Fibroblast of mammary gland (primary cell): ENCODE measurements at places on chromosomes 7 and 10.

GRCh38 chr10:24153537-24153936 lies 55.4 kb upstream of the KIAA1217 start:
- no peak for DNase-seq

GRCh38 chr10:22723343-22723779 lies 9.0 kb upstream of the PIP4K2A start:
- DNase-seq, result no peak

DNA sequence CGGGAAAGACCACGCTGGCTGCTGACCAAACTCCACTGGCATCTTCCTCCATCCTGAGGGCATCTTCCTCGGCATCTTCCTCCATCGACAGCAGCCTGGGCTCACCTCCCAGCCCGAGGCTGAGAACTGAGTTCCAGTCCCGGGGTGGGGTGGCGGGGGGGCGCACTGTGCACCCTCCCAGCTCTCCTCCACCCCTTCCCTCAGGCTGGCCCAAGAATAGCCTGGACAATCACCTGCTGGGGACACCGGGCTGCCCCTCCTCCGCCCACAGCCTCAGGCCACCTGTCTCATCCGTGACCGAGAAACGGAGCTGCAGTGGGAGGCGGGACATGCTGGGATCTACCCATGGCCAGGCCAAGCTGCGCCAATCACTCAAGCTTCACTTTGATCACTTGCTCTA lies 37.2 kb downstream of the DIP2C start:
- DNase-seq, result no peak

DNA sequence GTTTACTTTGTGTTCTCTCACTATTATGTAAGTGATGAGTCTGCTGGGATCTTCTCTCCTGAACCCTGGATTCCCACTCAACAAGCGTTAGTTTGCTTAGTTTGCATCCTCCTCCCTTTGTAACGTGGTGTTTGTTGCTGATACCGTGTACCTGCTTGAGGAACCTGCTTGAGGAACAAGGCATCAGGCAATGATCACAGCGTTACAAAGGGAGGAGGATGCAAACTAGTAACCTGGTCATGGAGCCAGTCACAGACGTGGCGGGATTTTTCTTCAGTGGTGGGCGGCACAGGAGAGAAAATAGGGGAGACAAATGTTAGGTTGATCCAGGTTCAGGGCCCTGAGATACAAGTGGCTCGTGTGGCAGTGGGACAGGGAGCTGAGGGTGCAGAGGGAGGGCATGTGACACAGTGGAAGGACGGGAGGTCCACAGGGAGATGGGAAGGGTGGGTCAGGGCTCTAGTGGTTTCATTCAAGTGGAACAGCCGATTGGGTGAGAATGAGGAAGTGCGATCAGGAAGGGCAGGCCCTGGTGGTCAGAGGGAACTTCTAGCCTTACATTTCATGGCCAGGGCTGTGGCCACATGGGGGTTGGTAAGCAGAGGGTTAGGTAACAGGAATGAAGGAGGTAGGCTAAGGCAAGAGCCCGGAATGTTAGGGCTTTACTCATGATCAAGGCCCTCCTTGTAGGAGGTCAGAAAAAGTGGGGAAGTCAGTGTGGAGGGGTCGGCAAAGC lies 38.0 kb downstream of the SNX10 start:
- no peak for DNase-seq

GRCh38 chr7:158771213-158771834 lies 58.0 kb downstream of the ESYT2 start:
- DNase-seq, result no peak
